ENCODE measurements at places on chromosomes 5 and 9.

DNA sequence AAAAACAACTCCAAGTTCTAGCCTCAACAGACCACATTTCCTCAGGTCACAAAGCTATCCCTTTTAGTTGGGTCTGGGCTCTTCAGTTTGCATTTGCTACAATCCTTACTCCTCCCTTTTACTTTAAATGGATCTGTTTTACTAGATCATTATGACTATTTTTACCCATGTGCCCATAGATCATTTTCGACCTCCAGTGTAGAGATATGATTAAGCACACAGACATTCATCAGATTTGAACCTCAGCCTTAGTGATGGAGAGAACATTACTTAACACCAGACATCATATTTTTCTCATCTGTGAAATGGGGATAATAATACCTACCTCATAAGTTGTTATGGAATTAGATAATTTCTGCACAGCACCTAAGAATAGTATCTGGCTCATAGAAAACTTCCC is 141.9 kb downstream of the NPR3 start:
- no peak for DNase-seq

DNA sequence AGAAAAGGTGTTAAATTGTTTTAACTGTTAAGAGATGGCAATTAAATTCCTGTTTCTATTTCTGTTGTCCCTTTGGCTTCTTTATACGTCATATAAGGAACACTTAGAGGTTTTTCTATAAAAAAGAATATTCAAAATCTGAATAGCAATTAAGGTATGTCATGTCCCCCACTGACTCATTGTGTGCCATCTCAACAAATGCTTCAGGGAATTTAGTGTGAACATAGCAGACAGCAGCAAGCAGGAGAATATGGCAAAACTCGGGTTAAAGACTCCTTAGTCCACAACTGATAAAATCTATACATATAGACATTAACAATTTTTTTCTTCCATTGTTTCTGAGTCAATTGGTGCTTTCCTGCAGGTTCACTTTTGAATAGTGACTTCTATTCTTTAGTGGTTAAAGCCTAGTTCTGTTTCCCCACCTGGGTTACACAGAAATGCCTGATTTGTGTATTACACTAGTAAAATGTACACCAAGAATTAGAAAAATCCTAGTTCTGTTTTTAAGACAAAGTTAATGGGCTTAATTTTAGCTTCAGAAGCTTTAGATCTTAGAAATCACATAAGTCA is 17.9 kb upstream of the RPS23 start:
- DNase-seq = no peak

DNA sequence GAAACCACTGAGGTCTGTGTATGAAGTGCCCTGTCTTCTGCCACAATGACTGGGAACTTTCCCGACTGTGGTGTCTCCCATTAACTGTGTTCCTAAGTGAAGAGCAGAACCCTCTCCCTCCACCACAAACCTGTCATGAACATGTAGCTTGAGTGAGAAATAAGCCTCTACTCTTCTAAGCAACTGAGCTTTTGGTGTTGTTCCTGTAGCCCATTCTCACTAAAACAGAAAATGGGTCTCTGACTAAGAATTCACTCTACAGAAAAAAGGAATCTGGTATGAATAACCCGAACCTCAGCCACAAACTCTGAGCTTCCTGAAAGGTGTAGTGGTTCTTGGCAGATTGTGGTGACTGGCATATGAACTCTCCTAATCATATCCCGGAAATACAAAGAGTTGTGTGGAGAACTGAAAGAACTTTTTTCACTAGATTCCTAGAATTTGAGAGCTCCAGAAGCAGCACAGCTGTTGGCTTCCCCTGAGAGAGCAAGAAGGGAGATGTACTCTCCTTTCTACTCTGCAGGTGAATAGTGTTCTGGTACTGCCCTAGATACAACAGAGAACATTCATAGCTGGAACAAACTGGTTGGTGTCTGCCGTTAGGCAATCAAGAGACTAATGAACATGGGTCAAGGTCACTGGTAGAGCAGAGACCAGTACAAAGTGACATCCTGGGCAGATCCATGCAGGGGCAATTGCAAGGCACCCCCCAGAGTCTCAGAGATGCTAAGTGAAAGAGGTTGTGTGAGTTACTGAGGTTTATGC is 283.8 kb downstream of the PDE4D start:
- no peak for DNase-seq

DNA sequence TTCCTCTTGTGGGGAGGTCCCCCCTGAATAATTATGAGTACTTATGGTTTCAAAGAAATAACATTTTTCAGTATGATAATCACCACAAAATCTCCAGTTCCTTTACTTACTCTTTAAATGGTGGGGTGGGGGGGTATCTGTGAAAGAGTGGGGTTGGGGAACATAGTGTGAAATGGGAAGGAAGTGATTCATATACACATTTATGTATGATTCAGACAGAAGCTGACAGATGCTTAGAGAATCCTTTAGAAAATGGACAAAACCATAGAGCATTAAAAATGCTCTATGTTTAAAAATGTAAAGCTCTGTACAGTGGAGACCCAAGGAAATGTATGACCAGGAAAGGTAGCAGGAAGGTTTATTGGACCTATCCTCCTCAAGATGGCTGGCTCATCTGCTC is 267.5 kb upstream of the GRIA1 start:
- peak; percentile 54 for DNase-seq

GRCh38 chr9:110027671-110028081 is 180.3 kb downstream of the C9orf152 start:
- peak; percentile 94 for DNase-seq

DNA sequence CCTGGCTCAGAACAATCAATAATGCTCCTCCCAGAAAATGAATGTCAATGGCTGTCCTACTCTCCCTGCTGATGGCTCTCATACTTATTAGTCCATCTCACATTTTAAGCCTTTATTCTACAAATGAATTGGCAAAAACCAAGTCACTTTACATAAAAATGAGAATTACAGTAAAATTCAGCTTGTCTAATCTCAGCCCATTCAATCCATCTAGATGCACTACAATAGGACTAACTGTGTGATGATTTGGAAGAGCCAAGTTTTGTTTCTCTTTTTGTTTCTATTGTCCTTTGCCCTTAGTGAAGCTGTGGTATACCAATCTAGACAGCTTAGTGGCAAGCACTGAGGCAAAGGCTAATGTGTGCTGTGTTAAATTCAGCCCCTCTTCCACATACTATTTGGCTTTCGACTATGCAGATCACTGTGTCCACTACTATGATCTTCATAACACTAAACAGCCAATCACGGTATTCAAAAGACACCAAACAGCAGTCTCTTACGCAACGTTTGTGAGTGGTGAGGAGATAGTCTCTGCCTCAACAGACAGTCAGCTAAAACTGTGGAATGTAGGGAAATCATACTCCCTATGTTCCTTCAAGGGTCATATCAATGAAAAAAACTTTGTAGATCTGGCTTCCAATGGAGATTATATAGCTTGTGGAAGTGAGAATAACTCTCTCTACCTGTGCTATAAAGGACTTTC is 140.8 kb upstream of the ZNF462 start:
- DNase-seq = peak; percentile 4

DNA sequence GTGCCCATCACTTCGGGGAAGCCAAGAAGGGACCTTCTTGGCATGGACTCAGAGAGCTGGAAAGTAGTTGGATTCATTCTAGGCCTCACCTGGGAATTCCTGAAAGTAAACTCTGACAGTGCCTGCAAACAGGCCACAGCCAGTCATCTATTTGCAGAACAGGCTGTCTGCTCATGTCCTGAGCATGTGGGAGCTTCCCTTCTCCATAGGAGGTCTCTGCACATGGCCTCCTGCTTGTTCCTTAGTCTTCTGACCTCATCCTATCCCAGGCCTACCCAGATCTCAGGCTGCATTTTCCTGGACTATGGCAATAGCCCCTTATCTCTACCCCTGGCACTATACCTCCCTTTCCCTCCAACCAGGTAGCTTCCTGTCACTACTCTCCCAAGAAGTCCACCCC is 67.2 kb upstream of the FSTL4 start:
- no peak for DNase-seq

- no peak for DNase-seq
These were observed 6.4 kb downstream of the PHF24 start for GRCh38 chr9:34964458-34964857.

Data from choroid plexus epithelial cell (primary cell).